ENCODE measurements at places on chromosomes 2 and 18.

- DNase-seq, result no peak
Observed at GRCh38 chr18:48026216-48026615, 95.8 kb upstream of the SMAD2 start.

DNA sequence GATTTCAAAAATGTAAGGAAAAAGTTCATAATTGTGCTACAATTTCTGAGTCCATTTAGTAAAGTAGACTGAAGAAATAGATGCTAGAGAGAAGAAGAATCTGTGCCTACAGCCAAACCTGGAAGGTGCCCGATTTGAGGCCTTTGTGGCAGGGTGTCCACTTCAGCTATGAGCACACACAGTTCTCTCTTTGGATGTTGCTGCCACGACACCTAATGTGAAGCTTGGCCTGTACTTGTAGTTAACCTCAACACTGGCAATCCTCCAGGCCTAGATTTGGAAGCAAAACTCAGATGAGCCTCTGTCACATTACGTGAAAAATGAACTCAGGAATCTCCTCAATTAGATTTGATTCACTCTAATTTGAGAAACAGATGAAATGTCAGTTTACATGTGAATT, 90.1 kb upstream of the LRP1B start:
- DNase-seq, result no peak

DNA sequence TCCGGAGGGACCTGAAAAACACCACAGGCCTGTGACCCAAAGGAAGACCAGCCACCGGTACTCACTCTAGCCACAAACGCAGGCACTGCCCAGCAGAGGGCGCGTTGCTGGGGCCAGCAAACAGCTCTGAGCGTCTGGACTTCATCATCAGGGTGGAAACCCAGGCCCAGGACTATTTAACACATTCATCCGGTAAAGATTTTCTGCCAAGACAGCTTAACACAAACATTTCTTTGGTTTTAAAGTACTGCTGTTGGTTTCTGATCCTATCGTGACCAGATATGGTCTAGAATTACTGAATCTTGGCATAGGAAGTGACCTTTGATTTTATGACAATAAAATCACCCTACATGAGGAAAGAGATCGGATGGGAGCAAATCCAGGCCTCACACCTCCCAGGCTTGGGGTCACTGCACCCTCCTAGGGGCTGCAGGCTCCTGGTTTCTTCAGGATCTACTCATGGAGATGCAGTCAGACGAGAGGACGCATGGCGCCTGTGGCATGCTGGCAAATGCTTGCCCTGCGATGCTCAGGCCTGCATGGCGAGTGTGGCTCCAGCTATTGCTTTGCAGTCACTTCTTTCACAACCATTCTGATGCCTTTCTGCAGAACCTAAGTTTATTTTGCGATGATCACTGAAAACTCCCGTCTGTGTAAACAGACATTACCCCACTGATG, 130.4 kb downstream of the COL4A4 start:
- DNase-seq, result no peak

DNA sequence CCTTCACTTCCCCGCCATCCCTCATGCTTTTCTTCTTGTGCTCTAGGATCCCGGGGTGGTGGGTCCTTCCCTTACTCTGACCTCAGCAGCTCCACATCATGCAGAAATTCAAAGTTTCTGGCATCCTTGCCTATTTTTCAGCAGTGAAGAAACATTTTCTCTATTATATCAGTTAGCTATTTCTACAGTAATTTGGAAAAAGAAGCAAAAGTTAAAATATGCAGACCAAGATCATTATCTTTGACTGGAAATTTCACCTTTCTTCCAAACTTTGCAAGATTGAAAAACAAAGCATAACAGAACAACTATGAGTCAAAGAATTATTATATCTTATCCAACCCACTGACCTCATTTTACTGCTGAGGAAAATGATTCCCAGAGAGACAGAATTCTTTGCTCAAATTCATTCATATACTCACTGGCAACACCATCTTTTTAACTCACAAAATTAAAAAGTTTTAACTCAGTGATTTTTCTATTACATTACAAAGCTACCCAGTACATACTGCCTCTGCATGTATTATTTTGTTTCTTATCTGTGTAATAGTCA, 40.5 kb downstream of the ANTXR1 start:
- no peak for DNase-seq

GRCh38 chr2:60331115-60331809, 222.2 kb downstream of the BCL11A start:
- DNase-seq, result no peak

DNA sequence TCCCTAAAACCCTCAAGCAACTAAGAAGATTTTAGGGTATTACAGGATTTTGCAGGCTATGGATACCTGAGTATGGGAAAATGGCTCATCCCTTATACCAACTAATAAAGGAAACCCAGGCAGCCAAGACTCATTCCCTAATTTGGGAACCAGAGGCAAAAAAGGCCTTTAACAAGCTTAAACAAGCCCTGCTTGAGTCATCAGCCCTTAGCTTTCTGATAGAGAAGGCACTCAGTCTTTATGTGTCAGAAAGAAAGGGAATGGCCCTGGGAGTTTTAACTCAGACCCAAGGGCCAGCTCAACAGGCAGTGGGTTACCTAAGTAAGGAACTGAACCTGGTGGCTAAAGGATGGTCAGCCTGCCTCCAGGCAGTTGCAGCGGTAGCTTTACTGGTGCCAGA, 96.9 kb upstream of the RMP24 start:
- DNase-seq, result no peak

- no peak for DNase-seq
Observed at GRCh38 chr18:40326985-40327384, 1628.0 kb upstream of the PIK3C3 start.

DNA sequence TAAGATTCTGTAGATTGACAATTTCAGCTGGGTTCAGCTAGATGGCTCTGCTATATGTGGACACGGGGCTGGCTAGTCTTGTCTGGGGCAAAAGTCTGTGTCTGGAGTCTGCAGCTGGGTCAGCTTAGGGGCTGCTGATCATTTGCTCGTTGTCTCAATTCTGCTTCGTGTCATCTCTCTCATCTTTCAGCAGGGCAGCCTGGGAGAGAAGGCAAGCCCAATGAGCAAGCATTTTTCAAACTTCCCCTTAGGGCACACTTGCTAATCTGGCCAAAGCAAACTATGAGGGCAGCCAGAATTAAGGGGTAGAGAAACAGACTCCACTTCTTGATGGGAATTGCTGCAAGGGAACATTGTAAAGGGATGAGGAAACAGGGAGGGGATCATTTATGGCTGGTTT, 462.6 kb downstream of the SLC4A3 start:
- DNase-seq, result no peak

DNA sequence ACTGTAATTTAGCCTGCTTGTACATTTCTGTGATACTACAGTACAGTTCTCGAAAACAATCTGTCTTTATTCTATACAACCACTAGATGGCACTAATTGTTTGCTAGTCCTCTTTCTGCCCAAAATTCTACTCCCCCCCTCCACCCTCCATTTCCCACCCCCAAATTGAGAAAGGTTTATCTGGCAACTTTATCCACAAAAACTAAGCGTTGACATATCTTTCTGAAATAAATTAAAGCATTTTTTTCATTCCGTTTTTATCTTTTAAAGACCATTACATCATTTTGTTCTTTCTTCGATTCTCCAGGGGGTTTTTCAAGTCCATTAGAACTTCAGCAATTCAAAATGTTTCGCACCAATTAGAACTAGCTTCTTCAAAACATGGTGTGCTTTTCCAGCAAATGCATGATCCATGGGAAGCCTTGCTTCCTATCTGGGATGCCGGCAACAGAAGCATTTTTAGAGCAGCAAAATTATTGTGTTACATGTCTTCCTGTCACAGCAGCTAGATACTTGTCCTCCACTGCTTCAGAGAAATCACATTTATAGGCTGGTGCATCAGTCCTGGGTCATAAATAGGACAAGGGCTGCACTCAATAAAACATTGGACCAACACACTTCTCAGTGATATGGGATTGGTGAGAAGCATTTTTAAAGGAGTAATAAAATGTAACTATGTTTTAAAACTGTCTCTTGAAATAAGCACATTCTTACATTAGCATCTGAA, 241.3 kb downstream of the PAX3 start:
- DNase-seq, result peak; percentile 14

DNA sequence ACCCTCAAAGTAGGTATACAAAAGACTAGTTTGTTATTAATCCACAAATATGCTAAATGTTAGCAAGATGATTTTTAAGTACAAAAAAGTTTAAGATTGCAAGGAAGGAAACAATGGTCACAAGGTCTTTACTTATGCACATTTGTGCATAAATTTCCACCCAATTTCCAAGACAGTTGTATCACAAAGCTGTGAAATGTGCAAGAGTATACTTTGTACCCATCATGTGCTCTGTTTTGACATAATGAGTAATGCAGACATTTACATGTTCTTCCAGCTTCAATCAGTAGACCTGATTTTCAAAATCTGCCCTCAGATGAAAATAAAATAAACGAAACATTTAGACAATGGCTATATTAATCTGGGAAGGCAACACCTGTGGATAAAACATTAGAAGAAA, 27.0 kb downstream of the SLC5A7 start:
- no peak for DNase-seq

DNA sequence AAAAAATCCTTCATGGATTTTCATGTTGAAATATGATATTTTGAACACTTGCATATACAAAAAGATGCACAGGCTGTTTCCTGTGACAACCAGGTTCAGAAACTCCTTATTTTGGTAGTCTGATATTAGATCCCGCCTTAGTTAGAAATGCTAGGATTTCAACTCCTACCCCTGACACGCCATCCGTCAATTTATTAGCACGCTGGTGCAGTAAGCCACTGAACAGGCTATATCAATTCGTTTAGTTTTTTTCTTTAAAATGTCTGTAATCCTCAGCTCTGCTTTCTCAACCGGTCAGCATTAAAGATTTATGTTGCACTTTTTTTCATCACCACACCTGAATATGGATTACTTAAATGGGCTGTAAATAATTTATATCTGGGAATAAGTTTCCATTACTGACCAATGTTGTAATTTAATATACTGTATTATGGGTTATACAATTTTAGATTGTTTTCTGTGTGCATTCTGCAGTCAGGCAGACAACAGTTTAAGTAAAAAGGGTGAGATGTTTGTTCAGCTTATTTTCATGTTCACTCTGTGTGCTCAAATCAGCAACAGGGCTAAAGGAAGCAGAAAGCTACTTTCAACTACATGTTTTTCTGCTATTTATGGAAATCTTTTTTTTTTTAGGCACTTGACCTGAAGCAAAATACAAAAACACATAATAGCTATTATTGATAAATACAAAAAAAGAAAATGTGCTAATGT, 227.7 kb downstream of the ARHGAP15 start:
- DNase-seq, result no peak

GRCh38 chr18:7090771-7091170, 26.8 kb downstream of the LAMA1 start:
- DNase-seq, result no peak

DNA sequence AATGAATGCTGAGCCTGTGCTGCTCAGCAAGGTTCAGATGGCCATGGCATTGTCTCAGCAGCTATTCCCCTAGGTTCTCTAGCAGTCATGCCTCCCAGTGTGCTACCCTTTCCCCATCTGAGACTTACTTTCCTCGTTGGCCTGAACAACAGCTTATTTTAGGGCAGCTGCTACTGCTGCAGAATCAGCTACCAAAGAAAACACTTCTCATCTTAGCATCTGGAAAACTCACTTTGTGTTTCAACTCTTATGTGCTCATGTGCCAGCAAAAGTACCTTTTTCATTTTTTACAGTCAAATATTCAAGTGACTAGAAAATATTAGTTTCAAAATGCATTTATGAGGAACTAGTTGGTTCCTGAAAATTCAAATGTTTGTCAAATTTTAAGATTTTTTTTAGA, 60.4 kb upstream of the ZNF397 start:
- DNase-seq, result peak; percentile 14

- DNase-seq, result no peak
Observed at GRCh38 chr2:45256867-45257641, 247.8 kb upstream of the SIX2 start.

GRCh38 chr2:109068811-109069210, 60.2 kb upstream of the SH3RF3 start:
- DNase-seq, result no peak

DNA sequence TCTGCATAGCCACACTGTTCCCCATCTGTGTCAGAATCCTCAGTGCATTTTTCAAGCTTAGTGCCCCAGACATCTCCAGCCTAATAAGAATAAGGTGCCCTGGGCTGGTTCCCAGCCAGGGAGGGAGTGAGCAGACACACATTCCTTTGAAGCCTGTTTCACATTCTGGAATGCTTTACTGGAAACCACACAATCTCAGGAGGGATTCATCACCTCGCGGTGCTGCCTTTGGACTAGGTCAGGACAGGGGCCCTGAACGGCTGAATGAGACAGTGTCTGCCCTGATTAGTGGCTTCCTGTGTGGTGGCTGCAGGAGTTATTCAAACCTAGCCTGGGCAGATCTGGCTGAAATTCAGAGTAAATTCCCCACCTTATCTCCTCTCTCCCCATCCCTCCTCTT, 108.0 kb upstream of the LDAH start:
- DNase-seq, result no peak

GRCh38 chr2:36059691-36060090, 295.9 kb upstream of the CRIM1 start:
- peak; percentile 2 for DNase-seq

- no peak for DNase-seq
Observed at GRCh38 chr2:26363323-26363722, 16.7 kb upstream of the ADGRF3 start.

DNA sequence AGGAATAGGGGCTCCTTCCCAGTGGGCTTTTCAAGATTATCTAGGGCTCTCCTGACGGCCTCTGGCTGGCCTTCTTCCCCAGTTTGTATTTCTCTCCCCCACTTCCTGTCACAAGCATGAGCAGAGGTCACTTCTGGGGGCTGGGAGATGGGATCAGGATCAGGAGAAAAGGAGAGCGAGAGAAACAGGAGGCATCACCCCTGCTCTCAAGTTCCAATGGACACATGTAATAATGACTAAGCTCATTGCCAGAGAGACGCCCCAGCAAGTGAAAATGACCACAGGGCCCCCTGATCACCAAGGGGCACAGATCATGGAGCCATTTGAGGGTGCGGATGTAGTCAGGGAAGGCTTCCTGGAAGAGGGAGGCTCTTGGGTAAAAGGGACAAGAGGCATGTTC, 92.1 kb downstream of the SMAD7 start:
- DNase-seq, result no peak

GRCh38 chr2:120508567-120509041, 162.7 kb downstream of the INHBB start:
- DNase-seq, result no peak

- DNase-seq, result peak; percentile 26
Observed at GRCh38 chr2:27664622-27665363, 1.1 kb downstream of the SLC4A1AP start.

- no peak for DNase-seq
Observed at GRCh38 chr18:21912339-21913239, 172.0 kb downstream of the MIB1 start.

- no peak for DNase-seq
Observed at GRCh38 chr2:11676640-11677039, 6.6 kb upstream of the NTSR2 start.

DNA sequence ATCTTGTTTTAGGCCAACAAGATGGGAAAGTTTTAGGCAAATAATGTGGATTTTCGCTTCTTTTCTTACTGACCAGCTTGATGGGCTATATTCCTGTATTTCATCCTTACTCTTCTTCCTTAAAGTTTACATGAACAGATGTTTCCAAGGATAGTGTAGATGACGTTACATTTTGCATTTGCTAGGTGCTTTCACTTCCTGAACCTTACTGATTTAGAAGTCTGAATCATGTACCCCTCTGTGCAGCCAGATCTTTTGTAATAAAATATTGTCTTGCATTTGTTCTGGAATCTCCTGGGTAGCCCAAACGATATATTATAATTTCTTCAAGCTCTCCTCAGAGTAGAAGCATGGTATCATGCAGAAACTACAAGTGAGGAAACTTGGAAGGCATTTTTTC, 93.4 kb downstream of the CALCRL start:
- peak; percentile 2 for DNase-seq

- no peak for DNase-seq
Observed at GRCh38 chr2:188751816-188752215, 222.4 kb upstream of the COL3A1 start.

Measured in inflammatory macrophage treated with lipopolysaccharide for 1 hour (primary cell).